Gastroesophageal sphincter (tissue), 4 donors: ENCODE measurements at places on chromosomes 2 and 18.

- H3K4me1 ChIP-seq = no peaks in the 10 kb centered on the region
- H3K4me3 ChIP-seq = no peak overlapping the region
- H3K36me3 ChIP-seq = no peaks in the 10 kb centered on the region
- no peak overlapping the region for H3K27ac ChIP-seq
- no peak for ATAC-seq
Observed at GRCh38 chr2:176291335-176291734, 22.1 kb downstream of the MTX2 start.

- no peaks in the 10 kb centered on the region for H3K4me1 ChIP-seq
- H3K36me3 ChIP-seq = no peaks in the 10 kb centered on the region
- no peak overlapping the region for H3K27ac ChIP-seq
- H3K27me3 ChIP-seq = no peaks in the 10 kb centered on the region
- H3K4me3 ChIP-seq = no peak overlapping the region
Observed at GRCh38 chr18:4134700-4135099, 320.4 kb downstream of the DLGAP1 start.

GRCh38 chr2:163353551-163353950 is 382.3 kb downstream of the FIGN start:
- H3K36me3 ChIP-seq = no peaks in the 10 kb centered on the region
- no peak overlapping the region for H3K4me3 ChIP-seq
- no peak overlapping the region for H3K27ac ChIP-seq
- no peaks in the 10 kb centered on the region for H3K4me1 ChIP-seq
- ATAC-seq = no peak
- H3K27me3 ChIP-seq = no peaks in the 10 kb centered on the region

DNA sequence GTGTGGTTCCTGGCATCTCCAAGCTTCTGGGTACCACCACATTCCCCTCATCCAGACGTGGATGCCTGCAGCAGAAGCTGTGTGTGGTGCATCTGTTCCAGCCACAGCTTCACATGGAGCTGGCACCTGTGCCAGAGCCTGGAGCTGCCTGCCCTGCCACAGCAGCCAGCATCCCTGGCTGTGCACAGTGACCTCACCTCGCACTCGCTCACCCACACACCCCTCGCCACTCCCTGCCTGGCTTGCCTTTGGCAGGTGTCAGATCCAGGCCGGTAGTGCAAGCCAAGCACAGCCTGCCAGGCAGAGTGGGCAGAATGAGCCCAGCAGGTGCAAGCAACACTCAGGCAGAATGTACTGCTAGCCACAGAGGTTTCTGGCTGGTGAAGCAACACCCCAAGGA is 59.9 kb upstream of the DYNC1I2 start:
- H3K27ac ChIP-seq = no peak overlapping the region
- peaks cover 5% of the 10 kb centered on the region for H3K27me3 ChIP-seq
- no peaks in the 10 kb centered on the region for H3K36me3 ChIP-seq
- no peaks in the 10 kb centered on the region for H3K4me1 ChIP-seq

DNA sequence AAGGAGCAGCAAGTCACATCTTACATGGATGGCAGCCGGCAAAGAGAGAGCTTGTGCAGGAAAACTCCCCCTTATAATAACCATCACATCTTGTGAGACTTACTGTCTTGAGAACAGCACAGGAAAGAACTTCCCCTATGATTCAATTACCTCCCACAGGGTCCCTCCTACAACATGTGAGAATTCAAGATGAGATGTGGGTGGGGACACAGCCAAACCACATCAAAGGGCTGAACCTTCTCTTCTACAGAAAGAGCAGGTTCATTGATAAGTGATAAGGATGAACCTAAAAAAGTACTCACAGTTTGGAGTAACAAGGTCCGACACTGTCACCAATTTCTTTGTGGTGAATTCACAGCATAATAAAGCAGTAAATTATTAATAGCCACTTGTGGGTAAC is 422.2 kb upstream of the FSIP2 start:
- H3K4me1 ChIP-seq = no peaks in the 10 kb centered on the region
- no peaks in the 10 kb centered on the region for H3K36me3 ChIP-seq
- no peak overlapping the region for H3K4me3 ChIP-seq

- H3K4me3 ChIP-seq = no peak overlapping the region
- H3K27ac ChIP-seq = no peak overlapping the region
- no peaks in the 10 kb centered on the region for H3K36me3 ChIP-seq
Observed at GRCh38 chr2:240269380-240269779, 128.9 kb upstream of the OTOS start.

DNA sequence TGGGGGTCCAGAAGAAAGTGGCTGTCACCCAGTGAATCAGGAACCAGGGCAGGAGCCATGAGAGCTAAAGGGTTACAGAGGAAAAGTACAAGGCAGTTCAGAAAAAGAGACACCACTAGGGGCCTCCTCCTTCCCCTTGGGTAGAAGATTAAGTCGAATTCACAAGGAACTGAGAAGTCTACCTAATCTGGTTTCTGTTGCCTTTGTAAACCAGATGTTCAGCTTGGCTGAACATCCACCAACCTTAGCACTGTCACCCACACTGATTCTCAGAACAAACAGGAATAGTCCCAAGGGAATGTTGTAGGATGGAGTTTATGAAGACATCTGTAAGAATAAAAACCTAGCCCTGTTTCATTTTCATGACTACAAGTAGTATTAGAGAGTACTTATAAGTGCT is 90.4 kb upstream of the NOSTRIN start:
- ATAC-seq = no peak
- H3K4me1 ChIP-seq = no peaks in the 10 kb centered on the region
- H3K4me3 ChIP-seq = no peak overlapping the region
- no peaks in the 10 kb centered on the region for H3K36me3 ChIP-seq
- H3K27ac ChIP-seq = no peak overlapping the region
- H3K27me3 ChIP-seq = no peaks in the 10 kb centered on the region

DNA sequence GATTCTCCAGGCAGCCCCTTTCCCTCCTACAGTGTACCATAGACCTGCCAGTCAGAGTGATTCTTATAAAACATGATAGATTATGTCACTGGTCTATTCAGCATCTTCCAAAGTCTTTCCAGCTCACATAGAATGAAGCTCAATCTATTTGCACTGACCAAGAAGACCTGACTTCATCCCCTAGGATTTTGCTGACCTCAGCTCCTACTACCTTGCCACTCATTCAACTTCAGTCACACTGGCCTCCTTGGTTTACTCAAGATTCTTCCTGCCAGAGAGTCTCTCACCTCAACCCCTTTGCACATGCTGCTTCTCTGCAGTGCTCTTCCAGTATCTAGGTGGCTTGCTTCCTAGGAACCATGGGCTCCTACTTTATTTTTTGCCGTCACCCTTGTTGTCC is 392.9 kb downstream of the PID1 start:
- H3K36me3 ChIP-seq = no peaks in the 10 kb centered on the region
- no peak for ATAC-seq
- H3K27me3 ChIP-seq = no peaks in the 10 kb centered on the region
- no peak overlapping the region for H3K4me3 ChIP-seq
- H3K4me1 ChIP-seq = no peaks in the 10 kb centered on the region
- H3K27ac ChIP-seq = no peak overlapping the region

DNA sequence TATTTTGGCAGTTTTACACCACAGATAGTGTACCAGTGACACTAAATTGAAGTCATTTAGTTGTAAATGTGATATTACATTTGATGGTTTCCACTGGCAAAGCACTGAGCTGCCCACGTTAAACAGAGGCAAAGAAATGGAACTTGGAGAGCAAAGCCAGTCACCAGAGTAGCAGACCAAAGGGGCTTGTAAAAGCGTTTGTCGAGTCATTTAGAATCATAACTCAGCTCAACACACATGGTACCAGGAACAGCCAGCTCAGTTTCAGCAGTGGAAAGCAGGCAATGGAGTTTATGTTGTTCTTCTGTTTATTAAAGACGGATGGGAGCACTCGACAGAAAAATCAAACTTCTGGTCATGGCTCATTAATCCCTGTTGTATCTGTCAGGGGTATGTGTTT is 91.2 kb downstream of the POU3F3 start:
- no peak for ATAC-seq
- H3K27me3 ChIP-seq = peaks cover 18% of the 10 kb centered on the region
- no peak overlapping the region for H3K4me3 ChIP-seq
- H3K4me1 ChIP-seq = no peaks in the 10 kb centered on the region
- H3K27ac ChIP-seq = no peak overlapping the region

GRCh38 chr2:176558574-176559140 is 289.4 kb downstream of the MTX2 start:
- no peaks in the 10 kb centered on the region for H3K36me3 ChIP-seq
- H3K4me1 ChIP-seq = no peaks in the 10 kb centered on the region
- no peak overlapping the region for H3K27ac ChIP-seq
- ATAC-seq = no peak
- H3K27me3 ChIP-seq = peaks cover 62% of the 10 kb centered on the region

DNA sequence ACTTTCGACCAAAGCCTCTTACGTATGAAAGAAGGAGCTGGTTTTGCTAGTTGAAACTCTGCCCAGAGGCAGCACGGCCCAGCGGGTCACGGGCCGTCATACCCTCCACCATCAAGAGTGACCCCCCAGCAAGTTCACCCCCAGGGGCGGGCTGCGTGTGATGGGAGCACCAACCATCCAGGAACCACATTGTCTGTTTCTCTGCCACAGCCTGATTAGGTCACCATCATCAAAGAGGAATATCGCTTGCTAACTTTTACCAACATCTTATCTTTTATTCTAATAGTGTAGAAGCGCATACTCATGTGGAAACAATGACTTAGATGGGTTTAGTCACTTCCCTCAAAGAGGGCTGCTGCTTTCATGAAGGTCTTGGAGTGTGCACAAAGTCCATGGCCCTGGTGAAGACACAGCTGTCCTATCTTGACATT is 116.6 kb upstream of the SMIM21 start:
- H3K27ac ChIP-seq = no peak overlapping the region
- peaks cover 7% of the 10 kb centered on the region for H3K27me3 ChIP-seq
- ATAC-seq = no peak
- H3K4me1 ChIP-seq = no peaks in the 10 kb centered on the region

GRCh38 chr2:180970016-180970415 is 10.4 kb upstream of the UBE2E3 start:
- no peaks in the 10 kb centered on the region for H3K27me3 ChIP-seq
- no peaks in the 10 kb centered on the region for H3K36me3 ChIP-seq
- H3K4me1 ChIP-seq = no peaks in the 10 kb centered on the region
- no peak overlapping the region for H3K4me3 ChIP-seq
- ATAC-seq = no peak

DNA sequence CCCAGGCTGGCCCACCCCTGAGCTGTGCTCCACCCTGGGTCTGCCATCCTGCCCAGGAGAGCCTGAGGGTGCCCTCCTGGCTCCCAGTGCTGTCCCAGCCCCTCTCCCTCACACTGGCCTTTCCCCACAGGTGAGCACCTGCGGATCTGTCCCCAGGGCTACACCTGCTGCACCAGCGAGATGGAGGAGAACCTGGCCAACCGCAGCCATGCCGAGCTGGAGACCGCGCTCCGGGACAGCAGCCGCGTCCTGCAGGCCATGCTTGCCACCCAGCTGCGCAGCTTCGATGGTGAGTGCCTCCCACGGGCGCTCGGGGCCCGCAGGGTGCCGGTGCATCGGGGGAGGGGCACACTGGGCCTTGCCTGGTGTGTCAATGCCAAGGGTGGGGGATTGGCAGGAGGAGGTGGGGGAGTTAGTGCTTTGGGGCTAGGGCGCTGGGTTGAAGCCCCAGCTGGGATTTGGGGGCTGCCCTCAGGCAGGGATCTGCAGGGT is 23.5 kb downstream of the GPC1 start:
- H3K4me3 ChIP-seq = no peak overlapping the region
- peaks cover 7% of the 10 kb centered on the region for H3K27me3 ChIP-seq
- no peaks in the 10 kb centered on the region for H3K36me3 ChIP-seq

DNA sequence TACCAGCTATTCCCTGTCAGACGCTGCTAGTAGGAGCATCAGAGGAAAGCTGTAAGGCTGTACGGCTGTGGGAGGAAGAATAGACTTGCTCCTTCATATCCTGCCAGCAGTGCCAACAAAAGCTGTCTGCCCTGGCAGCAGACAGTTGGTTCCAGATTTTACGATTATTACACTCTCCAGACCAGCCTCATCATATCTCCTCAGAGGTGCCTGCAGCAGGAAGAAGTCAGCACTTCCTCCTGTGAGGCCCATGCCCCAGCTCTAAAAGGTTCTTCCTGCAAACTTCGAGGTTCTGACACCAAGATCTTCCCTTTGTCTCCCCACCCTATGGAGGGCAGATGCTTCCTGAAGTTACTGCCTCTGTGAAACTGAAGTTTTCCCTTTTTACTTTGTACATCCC is 537.7 kb upstream of the PKDCC start:
- no peaks in the 10 kb centered on the region for H3K4me1 ChIP-seq
- no peaks in the 10 kb centered on the region for H3K36me3 ChIP-seq
- ATAC-seq = no peak
- no peak overlapping the region for H3K27ac ChIP-seq

GRCh38 chr2:207241198-207241597 is 75.5 kb upstream of the KLF7 start:
- H3K4me1 ChIP-seq = peaks cover 12% of the 10 kb centered on the region
- H3K27me3 ChIP-seq = no peaks in the 10 kb centered on the region
- H3K4me3 ChIP-seq = no peak overlapping the region
- H3K36me3 ChIP-seq = no peaks in the 10 kb centered on the region

- no peaks in the 10 kb centered on the region for H3K36me3 ChIP-seq
- no peaks in the 10 kb centered on the region for H3K27me3 ChIP-seq
- no peak overlapping the region for H3K27ac ChIP-seq
- ATAC-seq = no peak
Observed at GRCh38 chr2:127581516-127582490, 46.3 kb downstream of the MYO7B start.

DNA sequence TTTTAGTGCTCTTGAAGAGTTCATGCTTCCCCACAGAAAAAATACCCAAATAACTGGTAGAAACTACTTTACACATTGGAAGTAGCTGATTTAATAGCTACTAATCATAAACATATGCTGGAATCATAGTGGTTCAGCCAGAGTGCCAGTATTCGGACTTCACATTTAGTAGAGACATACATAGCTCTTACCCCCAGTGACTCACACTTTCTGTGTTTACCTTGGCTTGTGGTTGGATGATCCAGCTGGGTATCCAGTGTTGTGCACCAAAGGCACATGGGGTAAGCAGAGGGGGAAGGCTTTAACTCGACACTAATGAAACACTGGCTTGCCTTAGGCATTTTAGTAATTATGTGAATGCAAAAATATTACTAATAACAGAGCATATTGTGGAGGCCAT is 18.1 kb downstream of the ARHGAP28 start:
- H3K27me3 ChIP-seq = no peaks in the 10 kb centered on the region
- peaks cover 8% of the 10 kb centered on the region for H3K4me1 ChIP-seq
- H3K36me3 ChIP-seq = no peaks in the 10 kb centered on the region
- no peak for ATAC-seq
- H3K27ac ChIP-seq = no peak overlapping the region

- H3K36me3 ChIP-seq = no peaks in the 10 kb centered on the region
- H3K27ac ChIP-seq = no peak overlapping the region
- H3K4me1 ChIP-seq = no peaks in the 10 kb centered on the region
Observed at GRCh38 chr2:176122052-176122682, 352 bp upstream of the HOXD9 start.

- H3K36me3 ChIP-seq = peaks cover 53% of the 10 kb centered on the region
- H3K4me1 ChIP-seq = peaks cover 44% of the 10 kb centered on the region
- no peak overlapping the region for H3K27ac ChIP-seq
- ATAC-seq = no peak
- no peaks in the 10 kb centered on the region for H3K27me3 ChIP-seq
Observed at GRCh38 chr18:55268151-55268601, 308.9 kb upstream of the CCDC68 start.

DNA sequence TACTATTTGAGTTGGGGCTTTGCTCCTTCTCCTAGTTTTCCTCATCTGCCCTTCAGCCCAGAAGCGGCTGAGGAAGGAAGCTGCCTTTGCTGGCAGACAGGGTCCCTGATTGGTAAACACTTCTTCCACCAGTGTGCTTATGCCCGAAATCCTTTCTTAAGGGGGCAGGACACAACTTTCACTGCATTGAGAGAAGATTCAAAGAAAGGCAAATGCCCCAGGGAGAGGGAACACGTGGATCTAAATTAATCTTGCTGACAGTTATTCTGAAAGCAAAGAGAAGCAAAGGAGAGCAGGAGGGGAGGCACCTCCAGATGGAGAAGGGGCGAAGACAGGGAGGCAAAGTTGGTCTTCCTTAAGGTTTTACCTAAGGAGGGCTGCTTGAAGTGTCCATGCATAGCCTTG is 92.1 kb upstream of the EFEMP1 start:
- H3K27me3 ChIP-seq = peaks cover 5% of the 10 kb centered on the region
- H3K27ac ChIP-seq = no peak overlapping the region
- ATAC-seq = no peak
